ENCODE measurements at places on chromosomes 3 and 15. TPM values are rescaled to one million over a fixed set of nuclear protein-coding genes. Genes with fewer than 3 reads are reported as not detected.

The CHDH gene
- 9.1 TPM for total RNA-seq

The ALAS1 gene
- 41.1 TPM for total RNA-seq

The CRABP1 gene
- 401 TPM for total RNA-seq

The PTX3 gene
- 4.4 TPM for total RNA-seq

The LSAMP gene
- 52.5 TPM for total RNA-seq

The CD200R1 gene
- total RNA-seq, result 2.0 TPM

The FBXO40 gene
- 0.22 TPM for total RNA-seq

The CD96 gene
- 1.3 TPM for total RNA-seq

The MTFMT gene
- 23.9 TPM for total RNA-seq

The NECTIN3 gene
- total RNA-seq, result 106 TPM

The NEK10 gene
- 6.2 TPM for total RNA-seq

The BFSP2 gene
- total RNA-seq, result 299 TPM

The AADACL2 gene
- total RNA-seq, result 1.3 TPM

The ENTPD3 gene
- total RNA-seq, result 1.7 TPM

The TAMM41 gene
- 22.3 TPM for total RNA-seq

The GOLGA6B gene
- not detected for total RNA-seq

Data from camera-type eye (tissue), 1 donor.